ENCODE measurements at places on chromosomes 5 and 9.

- DNase-seq = no peak
These were observed 40.5 kb downstream of the NCS1 start for GRCh38 chr9:130212543-130213297.

DNA sequence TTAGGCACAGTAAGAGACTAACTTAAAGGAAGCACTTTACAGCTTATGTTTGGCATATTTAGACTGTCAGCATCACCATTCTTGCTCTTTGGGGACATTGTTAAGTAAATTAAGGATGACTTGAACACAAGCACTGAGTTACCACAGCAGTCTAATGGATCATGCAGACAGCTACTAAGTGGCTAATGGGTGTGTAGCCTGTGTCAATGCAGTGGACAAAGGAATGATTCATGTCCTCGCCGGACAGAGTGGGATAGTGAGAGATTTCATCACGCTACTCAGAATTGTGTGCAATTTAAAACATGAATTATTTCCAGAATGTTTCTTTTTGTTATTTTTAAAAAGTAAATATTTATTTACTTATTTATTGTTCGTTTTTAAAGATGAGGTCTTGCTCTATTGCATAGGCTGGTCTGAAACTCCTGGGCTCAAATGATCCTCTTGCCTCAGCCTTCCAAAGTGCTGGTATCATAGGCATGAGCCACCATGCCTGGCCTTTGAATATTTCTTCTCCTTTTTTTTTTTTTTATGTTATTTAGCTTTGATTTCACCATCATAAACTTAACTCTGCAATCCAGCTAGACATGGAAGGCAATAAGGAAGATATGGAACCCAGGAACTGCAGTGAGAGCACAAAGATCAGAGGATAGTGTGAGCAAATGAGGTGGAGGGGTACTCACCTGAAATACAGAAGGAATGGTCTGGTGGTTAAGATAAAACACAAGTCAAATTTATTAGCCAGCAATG is 53.0 kb upstream of the KLF4 start:
- no peak for DNase-seq

DNA sequence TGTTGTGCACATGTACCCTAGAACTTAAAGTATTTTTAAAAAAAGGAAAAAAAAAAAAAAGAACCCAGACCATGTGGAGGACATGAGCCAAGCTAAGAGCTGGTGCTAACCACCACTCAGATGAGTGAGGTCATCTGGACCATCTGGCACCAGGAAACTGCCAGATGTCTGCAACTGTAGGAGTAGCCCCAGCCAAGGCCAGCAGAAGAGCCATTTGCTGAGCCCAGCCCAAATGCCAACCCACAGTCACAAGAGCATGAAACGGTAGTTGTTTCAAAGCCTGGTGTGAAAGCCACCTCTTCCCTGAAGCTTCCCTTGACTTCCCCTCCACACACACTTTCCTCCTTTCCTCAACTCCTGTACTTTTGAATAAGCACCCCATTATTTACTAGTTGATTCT is 69.2 kb upstream of the FCN1 start:
- DNase-seq = no peak

GRCh38 chr5:138686668-138687067 is 66.6 kb upstream of the CTNNA1 start:
- DNase-seq = no peak

DNA sequence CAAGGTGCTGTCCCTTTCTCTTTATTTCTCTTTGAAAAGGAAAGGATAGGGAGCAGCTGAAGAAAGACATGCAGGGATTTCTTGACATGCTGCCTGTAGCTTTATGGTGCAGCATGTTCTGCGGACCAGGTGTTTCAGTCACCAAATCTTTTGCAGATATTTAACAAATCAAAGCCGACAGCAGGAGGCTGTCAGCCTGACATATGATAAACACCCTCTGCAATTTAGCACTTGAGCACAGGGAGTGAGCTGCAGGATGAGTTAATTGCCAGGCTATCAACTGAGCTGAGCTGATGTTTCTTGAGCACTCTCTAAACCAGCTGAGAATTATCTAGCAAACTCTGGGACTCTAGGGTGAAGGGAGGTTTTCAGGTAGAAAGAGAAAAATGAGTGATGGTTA is 212.8 kb upstream of the ATP10B start:
- DNase-seq = no peak

DNA sequence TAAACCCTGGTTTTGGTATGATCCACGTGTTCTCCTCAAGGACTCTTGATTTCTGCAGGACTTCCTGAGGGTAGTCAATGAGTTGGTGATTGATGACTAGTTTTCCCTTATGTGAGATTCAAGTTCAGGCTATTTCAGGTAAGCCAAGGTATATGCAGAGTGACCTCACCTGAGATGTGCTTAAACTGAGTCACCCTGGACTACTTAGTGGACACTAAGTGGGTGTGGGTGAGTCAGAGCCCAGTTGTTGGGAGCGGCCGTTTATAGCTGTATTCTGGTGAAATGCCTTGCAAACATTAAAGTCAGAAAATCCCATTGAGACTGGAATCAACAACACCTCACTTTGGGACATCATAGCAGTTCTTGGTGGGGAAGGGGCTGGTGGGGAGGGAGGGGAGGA is 62.9 kb downstream of the SLC28A3 start:
- no peak for DNase-seq

- peak; percentile 30 for DNase-seq
These were observed 196.8 kb downstream of the AUH start for GRCh38 chr9:91164724-91165520.

GRCh38 chr5:62633243-62633642 is 54.6 kb downstream of the LRRC70 start:
- no peak for DNase-seq

DNA sequence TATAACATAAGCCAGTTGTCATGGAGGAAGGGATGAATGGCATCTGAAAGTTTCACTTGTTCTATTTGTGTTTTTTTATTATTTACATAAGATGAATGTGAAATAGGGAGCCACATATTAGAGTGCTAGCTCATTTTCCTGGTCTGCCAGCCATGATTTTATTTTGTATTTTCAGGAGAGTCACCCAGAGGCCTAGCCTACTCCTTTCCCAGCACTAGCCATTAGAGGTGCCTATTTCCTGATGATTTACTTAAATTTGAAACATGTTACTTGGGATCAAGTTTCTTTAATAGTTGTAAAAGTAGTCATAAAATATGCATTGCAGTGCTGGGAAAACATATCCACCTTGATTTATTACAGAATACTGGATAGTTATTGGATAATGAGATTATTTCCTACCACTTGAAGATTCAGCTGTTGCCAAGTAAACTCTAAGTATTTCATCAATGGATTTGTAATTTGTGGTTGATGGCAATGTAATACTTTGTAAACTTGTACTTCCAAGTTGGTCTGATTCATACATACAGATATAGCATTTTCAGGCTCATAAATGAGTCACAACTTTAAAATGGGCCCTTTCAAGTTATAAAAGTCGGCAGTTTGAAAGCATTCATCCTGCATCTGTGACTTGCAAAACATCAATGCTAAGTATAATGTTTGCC is 50.8 kb downstream of the KCNN2 start:
- no peak for DNase-seq

DNA sequence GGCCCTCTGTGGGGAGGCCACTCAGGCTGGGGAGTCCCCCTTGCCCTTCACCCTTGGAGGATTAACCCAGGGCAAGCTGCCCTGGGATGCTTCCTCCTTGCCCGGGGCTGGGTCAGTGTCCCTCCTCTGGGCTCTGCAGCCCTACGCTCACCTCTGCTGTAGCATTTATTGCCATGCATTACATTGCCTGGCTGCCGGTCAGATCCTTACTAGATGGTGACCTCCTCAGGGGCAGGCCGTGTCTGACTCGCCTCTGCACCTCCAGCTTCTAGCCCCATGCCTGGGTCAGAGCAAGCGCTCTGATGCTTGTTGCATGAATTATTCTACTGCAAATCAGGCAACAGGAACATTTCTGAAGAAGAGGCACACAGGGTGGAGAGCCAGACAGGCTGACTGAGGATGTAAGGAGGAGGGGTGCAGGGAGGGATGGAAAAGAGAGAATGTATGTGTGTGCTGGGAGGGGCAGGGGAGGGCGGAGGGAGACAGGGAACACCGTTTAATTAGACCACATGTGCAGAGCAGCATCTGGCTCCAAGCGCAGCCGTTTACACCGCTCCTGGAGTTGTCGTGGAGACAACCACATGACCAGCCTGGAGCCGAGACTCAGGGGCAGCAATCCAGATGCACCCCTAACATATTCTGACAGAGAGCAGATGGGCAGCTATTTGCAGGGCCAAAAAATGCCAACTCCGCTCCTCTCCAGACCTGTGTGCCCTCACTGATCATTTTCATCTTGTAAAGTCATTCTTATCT is 117.0 kb downstream of the CRB2 start:
- DNase-seq = no peak

DNA sequence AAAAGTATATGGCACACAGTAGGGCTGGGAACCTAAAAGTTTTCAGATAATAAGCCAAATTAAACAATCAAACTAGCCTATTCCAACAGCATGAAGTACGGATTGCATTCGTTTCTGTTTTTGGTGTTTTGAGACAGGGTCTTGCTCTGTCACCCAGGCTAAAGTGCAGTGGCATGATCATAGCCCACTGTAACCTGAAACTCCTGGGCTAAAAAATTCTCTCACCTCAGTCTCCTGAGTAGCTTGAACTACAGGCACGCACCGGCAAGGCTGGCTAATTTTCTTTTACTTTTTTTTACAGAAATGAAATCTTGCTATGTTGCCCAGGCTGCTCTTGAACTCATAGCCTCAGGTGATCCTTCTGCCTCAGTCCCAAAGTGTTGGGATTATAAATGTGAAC is 5.2 kb downstream of the RFX3 start:
- no peak for DNase-seq

- DNase-seq = no peak
These were observed 36.7 kb upstream of the ORM1 start for GRCh38 chr9:114286146-114286679.

DNA sequence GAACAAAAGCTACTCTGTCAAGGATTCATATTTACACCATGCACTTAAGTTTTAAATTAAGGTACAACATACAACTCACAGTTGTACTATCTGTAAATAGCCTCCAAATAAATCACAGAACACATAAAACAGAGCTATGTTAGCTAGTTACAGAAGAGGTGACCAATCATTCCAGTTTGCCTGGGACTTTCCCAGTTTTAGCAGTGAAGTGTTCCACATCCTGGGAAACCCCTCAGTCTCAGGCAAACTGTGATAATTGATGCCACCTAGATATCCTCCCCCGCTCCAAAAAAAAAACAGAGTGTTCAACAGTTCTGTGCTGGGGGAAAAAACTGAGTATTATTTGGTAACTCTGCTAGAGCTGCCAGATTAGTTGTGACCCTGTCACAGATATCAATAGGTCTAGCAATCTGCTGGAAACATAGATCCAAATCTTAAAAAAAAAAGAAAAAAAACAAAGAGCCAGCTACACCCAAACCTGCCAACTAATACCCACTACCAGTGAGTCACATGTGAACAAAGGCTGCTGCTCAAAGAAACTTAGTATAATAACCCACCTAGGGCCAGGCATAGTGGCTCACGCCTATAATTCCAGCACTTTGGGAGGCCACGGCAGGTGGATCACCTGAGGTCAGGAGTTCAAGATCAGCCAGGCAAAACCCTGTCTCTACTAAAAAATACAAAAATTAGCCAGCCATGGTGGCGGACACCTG is 5.7 kb downstream of the TBCA start:
- no peak for DNase-seq

DNA sequence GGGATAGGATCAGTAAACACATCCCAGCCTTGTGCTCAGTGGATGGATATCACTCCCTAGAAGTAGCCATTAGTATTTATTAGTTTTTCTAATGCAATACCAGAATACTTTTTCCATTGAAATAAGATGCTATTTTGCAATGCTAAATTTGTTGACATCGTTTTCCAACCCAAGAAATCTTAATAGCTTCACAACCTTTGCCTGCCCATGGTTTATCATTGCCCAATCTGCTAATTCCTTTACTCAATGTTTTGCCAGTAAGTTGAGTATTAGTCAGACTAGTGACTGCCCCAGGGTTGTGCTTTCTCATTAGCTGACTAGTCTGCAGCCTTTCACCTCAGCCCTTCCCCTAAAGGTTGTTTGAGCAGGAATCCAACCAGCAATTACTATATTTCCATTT is 62.9 kb downstream of the NREP start:
- DNase-seq = no peak

DNA sequence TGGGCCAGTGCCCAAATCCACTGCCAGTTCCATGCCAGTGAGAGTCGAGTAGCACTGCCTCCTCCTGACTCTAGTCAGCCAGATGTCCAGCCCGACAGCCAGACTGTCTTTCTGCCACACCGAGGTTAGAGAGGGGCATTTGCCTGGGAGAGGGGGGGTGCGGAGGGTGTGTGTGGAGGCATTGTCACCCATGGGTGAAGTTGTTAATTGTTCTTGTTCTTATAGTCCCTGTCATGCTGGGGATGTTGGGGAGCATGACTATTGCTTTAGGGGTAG is 1.1 kb downstream of the RGP1 start:
- no peak for DNase-seq

- no peak for DNase-seq
These were observed 20.9 kb upstream of the ARHGAP26 start for GRCh38 chr5:142749321-142749720.

GRCh38 chr5:72673623-72674022 is 142.8 kb upstream of the TNPO1 start:
- DNase-seq = no peak

DNA sequence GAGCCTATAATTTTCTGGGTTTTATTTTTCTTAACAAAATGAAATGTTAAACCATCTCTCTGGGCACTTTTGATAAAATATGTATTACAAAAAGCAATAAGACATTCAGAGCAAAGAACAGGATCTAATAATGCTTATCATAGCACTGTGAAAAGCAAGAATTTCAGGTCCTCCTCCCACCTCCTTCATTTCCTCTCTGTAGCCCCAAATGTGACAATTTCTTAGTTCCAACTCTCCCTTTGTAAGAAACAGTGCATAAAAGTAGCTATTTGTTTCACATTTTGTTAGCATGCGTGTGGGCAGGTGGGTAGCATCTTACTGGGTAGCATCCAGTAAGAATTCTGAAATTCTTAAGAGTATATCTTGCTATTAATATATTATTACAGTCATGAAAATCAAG is 130.9 kb upstream of the RASA1 start:
- no peak for DNase-seq

DNA sequence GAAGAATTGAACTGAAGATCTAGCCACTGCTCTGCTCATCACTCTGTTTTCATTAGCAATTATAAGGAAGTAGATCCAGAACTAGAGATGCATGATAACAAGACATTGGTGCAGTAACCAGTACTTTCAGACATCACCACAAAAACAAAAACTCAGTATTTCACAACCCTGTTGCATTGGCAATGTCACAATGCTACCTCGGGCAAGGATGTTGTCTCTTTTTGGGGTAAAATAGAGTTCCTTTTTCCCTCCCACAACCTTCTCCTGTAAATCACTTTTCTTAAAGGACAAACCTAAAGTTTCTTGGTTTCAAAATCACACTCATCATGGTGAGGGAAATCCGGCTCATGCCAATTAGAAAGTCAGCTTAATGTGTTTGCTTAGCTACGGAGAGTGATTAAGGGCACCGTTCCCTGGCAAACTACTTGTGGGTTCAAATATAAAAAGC is 420.1 kb upstream of the MEF2C start:
- no peak for DNase-seq

GRCh38 chr5:133943475-133943817 is 25.0 kb downstream of the C5orf15 start:
- DNase-seq = no peak

- DNase-seq = no peak
These were observed 142.7 kb upstream of the SLC12A2 start for GRCh38 chr5:127940854-127941253.
